ENCODE measurements at places on chromosomes 12 and 14. TPM values are rescaled to one million over a fixed set of nuclear protein-coding genes. Genes with fewer than 3 reads are reported as not detected.
A peak's percentile ranks its signal among the peaks of the same experiment; 100 is the strongest.

GRCh38 chr14:97290977-97291376 lies 493.8 kb downstream of the VRK1 start:
- no peak for DNase-seq

GRCh38 chr12:122121745-122122144 lies 43.2 kb downstream of the MLXIP start:
- DNase-seq: no peak

DNA sequence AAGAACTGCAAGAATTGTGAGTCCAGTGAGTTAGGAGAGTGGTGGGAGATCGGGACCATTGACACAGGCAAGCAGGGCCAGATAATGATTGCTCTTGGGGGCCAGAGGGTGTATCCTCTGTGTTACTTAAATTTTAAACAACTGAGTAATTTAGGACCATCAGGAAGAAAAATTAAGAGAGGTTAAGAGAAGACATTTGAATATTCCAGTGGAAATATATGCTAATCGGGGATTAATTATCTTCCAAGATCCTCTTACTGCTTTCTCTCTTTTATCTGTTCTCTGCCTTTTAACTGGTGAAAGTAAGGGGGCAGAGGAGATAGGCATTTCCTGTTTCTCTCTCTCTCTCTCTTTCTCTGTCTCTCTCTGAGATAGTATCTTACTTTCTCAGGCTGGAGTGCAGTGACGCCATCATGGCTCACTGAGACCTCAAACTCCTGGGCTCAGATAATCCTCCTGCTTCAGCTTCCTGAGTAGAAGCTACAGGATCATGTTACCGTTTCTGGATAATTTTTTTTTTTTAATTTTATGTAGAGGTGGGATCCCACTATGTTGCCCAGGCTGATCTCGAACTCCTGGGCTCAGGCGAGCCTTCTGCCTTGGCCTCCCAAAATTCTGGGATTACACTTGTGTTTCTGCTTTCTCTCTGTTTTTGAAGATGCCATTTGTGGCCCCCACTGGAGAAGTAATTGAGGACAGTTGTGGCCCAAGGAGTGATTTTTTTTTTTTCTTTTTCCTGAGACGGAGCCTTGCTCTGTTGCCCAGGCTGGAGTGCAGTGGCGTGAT lies 85.1 kb downstream of the DIP2B start:
- no peak for DNase-seq

DNA sequence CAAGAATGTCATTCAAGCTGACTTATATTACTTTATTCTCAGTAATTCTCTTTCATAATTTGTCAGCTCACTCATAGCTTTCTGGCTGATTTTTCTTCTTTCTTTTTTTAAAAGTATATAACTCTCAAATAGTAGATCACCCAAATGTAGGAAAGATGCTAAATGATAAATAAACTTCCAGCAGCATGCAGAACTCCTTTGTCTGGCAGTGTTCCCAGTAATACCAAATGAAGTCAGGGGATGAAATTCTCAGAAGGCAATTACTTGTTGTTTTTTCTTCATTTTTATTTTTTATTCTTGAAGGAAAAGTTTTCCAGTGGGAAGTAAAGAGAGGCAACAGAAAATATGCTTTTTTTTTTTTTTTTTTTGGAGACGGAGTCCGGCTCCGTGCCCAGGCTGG lies 133.3 kb upstream of the SLCO1C1 start:
- DNase-seq: peak; percentile 78

DNA sequence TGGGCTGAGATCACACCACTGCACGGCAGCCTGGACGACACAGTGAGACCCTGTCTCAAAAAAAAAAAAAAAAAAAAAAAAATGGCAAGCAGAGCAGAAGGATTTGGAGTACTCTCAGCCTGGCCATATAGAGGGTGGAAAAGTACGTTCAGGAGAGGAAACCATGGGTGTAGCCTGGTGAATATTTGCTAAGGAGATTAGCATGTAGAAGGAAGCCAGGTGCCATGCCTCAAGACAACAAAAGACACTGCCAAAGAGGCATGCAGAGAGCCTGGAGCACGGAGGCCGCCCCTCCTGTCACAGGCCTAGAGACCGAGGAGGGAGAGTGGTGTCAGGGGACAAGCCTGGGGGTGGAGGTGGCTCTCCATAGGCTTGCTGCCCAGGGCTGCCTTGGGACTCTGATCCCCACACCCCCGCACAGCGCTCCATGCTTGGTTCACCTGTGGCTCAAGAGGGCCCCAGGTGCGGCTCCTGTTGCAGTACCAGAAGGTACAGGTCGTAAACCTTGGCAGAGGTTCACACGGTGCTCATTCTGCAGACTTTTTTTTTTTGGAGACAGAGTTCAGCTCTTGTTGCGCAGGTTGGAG lies 27.9 kb upstream of the DEGS2 start:
- no peak for DNase-seq

DNA sequence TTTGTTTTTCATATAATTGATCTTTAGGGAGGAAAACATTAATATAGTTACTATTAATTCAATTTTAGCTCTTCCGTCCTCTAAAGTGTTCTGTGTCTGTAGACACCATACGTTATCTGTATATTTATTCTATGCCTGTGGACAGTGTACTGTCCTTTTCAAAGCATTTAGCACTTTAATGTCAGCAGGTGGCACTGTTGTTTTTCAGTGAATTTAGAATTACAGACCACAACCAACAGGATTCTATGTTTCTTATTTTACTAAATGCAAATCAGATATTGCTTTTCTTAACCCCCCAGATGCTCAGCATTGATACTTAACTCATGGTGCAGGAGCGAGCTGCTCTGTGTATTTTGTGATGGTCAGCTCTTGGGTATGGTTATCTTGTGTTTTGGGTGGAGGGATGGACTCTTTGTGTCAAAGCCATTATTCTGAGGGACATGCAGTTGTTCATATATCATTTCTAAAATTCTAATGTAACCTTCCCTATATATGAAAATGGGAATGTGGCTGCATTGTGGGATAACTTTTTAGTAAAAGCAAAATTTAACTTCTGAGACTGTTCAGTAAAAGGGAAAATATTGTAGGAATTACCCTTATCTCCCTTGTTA lies 65.2 kb downstream of the PAPOLA start:
- peak; percentile 49 for DNase-seq

GRCh38 chr12:77013091-77013490 lies 52.3 kb downstream of the E2F7 start:
- DNase-seq: no peak

DNA sequence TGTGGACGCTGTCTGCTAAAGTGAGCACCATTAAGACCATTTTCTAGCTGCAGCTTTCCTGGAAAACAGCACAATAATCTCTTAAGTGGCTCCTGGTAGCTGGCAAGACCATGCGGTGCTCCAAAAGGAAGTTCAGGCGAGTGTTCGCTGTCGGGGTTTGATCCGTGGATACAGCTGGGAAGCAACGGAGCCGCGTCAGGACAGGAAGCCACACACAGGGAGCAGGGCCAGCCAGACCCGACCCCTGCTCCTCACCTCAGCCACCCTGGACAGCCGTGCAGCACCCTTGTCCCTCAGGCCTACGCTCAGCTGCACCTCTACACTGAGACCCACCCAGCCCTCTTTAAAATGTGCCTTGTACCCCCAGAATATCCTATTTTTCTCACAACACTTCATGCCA lies 19.4 kb downstream of the ZFYVE21 start:
- DNase-seq: no peak

- DNase-seq: no peak
These were observed 2.7 kb downstream of the PCNX4 start for GRCh38 chr14:60094306-60094897.

GRCh38 chr14:104229534-104230055 lies 91.2 kb downstream of the KIF26A start:
- no peak for DNase-seq

GRCh38 chr14:50380455-50380854 lies 16.2 kb downstream of the CDKL1 start:
- DNase-seq: no peak

DNA sequence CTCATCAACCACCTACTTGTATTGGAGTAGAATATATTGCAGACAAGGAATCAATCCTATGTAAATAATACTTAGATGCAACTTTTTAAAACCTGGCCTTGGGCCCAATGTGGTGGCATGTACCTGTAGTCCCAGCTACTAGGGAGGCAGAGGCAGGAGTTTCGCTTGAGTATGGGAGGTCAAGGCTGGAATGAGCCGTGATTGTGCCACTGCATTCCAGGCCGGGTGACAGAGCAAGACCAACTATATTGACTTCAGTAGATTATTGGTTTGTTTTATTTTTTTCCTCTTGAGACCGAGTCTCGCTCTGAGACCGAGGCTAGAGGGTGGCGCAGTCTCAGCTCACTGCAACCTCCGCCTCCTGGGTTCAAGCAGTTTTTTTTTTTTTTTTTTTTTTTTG lies 3.6 kb downstream of the LARP4 start:
- no peak for DNase-seq

DNA sequence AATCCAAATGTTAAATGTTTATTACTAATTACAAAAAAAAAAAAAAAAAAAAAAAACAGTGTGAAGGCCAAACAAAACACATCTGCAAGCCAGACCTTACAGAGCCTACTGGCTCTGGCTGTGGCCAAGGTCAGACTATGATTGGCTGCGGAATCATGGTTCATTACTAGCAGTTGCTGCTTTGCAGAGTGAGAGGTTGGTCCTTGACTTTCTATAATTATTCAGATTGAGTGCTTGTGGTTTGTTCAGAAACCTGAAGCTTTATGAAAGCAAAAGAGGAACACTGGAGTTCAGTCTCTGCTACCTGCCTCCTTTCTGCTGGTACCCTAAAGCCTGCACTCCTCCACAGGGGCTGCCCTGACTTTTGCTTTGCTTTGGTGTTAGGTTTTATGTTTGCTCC lies 550.9 kb downstream of the BCL11B start:
- no peak for DNase-seq

GRCh38 chr12:123363390-123363739 lies 1.3 kb downstream of the SBNO1 start:
- peak; percentile 30 for DNase-seq

DNA sequence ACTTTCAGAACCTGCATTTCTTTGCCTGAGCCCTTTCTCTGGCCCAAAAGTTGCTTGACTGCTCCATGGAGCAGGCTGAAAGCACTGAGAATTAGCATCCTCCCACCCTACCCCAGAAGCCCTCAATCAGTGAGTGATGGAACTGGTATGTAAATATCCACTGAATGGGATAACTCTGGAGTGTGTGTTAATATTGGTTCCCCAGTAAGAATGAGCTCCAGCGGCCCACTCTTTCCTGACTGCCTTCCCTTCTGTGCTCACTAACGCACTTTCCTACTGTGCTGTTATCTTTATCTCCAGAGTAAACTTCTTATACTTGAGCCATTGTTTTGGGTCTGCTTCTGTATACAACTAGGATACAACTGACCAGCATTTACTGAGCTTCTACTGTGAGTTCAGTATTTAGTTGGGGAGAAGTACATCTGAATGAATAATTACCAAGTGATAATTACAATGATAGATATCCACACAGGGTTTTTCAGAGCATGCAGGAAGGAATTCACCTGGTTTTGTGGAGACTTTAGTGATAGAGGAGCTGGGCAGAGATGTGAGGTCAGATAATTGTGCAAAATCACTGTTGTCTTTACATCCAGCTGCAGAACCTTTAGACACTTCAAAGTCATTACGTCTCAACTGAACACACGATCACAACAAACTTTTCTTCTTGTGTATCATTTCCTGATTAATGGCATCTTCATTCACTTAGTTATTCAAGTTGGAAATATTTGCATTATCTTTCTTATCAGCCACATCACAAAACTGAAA lies 149.2 kb upstream of the BTG1 start:
- no peak for DNase-seq

GRCh38 chr12:71682466-71682865 lies 3.4 kb upstream of the TMEM19 start:
- no peak for DNase-seq

GRCh38 chr14:46820291-46820690 lies 168.7 kb upstream of the RPL10L start:
- no peak for DNase-seq

- no peak for DNase-seq
These were observed 557 bp upstream of the FICD start for GRCh38 chr12:108514468-108514972.

- DNase-seq: no peak
These were observed 96.0 kb upstream of the NEDD1 start for GRCh38 chr12:96811083-96811482.

- no peak for DNase-seq
These were observed 56.7 kb upstream of the HSPB8 start for GRCh38 chr12:119122047-119122446.

DNA sequence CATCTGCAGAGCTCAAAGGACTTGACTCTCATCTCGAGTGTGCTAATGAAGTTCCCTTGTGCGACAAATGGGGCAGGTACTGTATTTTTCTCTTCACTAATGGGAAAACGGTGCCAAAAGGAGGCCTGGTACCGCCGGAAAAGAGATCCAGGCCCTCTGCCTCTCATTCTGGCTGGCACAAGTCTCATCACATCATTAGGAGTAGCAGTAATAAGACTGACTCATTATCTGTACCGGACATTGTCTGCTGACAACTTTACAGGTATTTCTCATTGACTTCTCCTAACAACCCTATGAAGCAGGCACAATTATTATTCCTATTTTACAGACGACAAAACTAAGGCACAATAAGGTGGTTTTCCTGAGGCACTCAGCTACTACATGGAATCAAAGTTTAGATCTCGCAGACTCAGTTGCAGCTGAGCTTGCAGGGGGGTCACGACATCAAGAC lies 668 bp downstream of the APPL2 start:
- peak; percentile 41 for DNase-seq

DNA sequence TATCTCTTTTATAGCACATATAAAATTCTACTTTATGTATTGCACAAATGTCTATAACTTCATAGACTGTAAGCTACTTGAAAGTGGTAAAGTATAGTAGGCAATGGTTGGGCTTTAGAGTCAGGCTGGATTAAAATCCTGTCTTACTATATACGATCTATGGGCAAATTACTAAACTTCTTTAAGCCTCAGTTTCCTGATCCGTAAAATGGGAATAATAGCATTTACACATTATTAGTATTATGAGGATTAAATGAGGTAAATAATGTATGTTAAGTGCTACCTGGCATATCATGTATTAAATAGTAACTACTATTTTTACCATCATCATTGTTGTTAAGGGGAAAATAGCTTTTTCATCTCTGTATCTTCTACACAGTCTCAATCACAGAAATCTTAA lies 14.4 kb downstream of the POLE2 start:
- no peak for DNase-seq

DNA sequence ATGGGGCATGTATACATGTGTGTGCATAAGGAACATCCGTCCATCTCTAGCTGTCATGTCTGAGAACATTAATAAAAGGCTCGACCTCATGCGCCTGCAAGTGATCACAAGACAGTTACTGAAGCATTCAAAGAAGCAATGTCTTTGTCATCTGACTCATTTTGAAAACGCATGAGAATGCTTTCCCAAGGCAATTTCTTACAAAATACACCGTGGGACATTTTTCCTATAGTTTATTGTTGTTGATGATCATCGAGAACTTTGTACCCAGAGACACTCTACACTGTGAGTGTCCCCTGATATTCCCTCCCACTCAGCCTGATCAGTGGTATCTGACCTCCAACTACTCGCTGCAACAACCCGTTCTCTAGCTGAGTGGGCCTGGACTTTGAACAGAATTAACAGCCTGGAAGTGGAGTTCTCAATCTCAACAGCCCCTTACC lies 68.1 kb downstream of the ETV6 start:
- no peak for DNase-seq

The ZDHHC22 gene
- 0.09 TPM for total RNA-seq

The ACTN1 gene
- total RNA-seq: 30.3 TPM

The TPH2 gene
- not detected for total RNA-seq

The RPGRIP1 gene
- 0.18 TPM for total RNA-seq

The LGR5 gene
- total RNA-seq: 7.2 TPM

The STYK1 gene
- total RNA-seq: not detected

The INHBE gene
- total RNA-seq: 1.8 TPM

The TAS2R10 gene
- 0.71 TPM for total RNA-seq

The CAPRIN2 gene
- total RNA-seq: 20.3 TPM

The CPSF2 gene
- 29.6 TPM for total RNA-seq

The OR4K15 gene
- total RNA-seq: not detected

The KLRB1 gene
- total RNA-seq: 0.49 TPM
